ENCODE measurements at places on chromosomes 4 and X.
A peak's percentile ranks its signal among the peaks of the same experiment; 100 is the strongest.

DNA sequence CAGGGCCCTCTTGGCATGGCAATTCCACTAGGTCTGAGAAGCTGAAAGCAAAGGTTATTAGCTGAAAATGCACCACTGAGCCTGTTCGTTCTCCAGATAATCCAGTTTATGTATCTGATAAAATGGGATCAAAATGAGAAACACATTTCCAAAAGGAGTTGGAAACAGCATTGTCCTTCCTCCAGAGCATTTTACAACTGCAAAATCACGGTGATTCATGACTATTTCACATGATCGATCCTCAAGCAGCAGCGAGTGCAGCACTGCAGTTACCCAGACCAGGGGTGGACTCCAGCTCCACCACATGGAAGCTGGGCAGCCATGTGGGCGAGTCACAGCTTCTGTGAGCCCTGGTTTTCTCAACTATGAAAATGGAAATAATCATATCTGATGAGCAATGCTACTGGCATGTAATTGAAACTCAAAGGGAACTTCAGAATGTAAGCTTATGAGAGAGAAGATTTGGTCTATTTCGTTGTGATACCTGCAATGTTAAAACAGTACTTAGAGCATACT is 78.7 kb upstream of the MSX1 start:
- peak; percentile 48 for DNase-seq

DNA sequence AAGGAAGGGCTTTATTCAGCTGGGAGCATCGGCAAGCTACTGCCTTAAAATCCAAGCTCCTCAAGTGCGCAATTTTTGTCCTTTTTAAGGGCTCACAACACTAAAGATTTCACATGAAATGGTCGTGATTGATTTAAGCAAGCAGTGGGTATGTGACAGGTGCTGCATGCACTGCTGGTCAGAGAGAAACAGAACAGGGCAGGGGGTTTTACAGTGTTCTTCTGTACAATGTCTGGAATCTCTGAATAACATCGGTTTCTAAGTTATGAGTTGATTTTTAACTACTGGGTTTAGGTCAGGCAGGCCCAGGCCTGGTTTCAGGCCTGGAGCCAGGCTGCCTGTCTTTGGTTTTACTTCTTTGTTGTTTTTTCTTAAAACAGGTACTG is 6.0 kb downstream of the UGT2B17 start:
- no peak for DNase-seq

- no peak for DNase-seq
Measured at GRCh38 chr4:3611778-3612177, 79.6 kb upstream of the LRPAP1 start.

GRCh38 chr4:8110071-8110986 is 48.3 kb downstream of the ABLIM2 start:
- DNase-seq = peak; percentile 33

DNA sequence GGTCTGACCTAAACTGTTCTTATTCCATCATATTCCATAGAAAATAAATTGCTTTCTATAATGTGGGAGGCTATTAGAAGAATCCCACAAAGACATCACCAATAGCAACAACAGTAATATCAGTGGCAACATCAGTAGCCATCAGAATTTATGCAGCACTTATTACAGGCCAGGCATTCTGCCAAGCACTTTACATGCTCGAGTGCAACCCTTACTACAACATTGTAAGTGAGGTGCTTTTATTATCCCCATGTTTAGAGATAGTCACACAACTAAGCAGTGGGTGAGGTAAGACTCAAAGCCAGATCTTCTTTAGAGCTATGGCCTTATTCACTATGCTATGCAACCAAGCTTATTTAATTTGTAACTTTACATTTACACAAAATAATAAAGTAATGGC is 317.1 kb upstream of the BMP3 start:
- DNase-seq = no peak

- no peak for DNase-seq
Measured at GRCh38 chr4:61152433-61152832, 47.7 kb upstream of the ADGRL3 start.

DNA sequence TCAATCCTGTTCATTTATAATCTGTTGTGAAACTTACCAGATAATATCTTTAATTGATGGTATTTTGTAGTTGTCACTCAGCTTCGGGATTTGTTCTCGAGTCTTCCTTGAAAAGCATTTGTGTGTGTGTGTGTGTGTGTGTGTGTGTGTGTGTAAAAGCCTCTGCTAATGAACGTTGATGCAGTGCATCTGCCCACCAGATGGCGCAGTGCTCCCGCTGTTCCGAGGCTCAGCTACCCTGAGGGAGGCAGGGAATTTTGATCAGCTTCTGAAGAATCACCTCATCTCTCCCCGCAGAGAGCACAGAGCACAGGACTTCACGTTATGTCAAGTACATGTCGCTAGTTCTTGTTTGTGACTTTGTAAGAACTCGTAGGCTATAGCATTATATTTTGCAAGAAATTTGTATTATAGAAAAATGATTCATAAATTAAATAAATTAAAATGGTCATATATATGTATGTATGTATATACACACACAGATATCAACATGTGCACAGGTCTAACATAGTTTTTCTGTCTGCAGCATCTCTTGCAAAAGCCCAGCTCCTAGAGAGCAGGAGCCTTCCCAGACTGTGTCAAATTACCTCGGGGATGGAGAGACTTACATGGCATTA is 316.7 kb upstream of the IGFBP7 start:
- DNase-seq = peak; percentile 81

DNA sequence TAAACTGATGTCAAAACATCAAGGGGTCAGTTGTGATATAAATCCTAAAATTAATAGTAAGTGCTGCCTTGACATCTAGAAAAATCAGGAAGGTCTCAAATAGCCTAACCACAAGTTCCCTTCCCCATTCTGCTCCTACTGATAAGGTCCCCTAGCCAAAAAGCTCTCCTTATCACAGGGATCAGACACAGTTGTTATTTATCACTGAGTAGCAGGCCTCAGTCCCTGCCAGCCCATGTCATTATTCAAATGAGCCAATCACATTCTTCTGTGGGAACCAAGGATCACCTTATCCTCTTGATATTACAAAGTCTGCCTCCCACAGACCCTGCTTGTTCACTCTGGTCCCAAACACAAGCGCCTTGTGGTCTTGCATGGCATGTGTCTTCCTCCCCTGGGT is 23.3 kb upstream of the TMEM255A start:
- no peak for DNase-seq

- peak; percentile 15 for DNase-seq
Measured at GRCh38 chr4:57378766-57379165, 268.6 kb upstream of the IGFBP7 start.

DNA sequence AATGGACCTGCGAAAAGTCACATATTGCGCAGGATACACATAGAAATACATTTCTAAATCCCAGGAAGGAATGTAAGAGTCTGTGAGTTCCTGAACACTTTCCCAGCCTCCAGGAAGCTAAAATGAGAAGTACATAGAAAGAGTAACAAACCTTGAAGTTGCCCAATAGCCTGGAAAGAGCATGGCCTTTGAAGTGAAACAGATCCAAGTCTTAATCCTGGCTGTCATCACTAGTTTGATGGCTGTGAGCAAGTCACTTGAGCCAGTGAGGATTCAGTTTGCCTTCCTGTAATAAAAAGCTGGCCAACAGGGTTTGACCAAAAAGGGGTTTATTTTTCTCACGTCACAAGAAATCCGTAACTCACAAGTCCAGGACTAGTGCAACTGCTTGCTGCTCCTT is 69.8 kb downstream of the ARHGEF38 start:
- DNase-seq = peak; percentile 71

GRCh38 chr4:33930497-33930896 is 2313.8 kb downstream of the ARAP2 start:
- peak; percentile 25 for DNase-seq

- peak; percentile 54 for DNase-seq
Measured at GRCh38 chrX:152904151-152905080, 6.5 kb downstream of the ZNF185 start.

DNA sequence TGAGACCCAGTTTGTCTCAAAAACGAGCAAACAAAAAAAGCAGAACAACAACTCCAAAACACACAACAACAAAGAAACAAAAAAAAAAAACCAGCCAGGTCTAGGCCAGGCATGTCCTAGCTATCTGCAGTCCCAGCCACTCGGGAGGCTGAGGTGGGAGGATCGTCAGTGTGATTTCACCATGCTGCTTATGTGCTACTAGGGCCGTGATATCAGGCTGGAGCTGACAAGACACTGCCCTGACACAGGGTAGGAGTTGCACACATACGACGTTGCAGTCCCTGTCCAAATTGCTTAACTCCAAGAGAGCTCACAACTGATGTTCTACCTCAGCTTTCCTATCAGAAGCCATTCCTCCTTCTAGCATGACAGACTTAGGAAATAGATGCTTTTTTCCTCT is 204.9 kb downstream of the AASDH start:
- DNase-seq = peak; percentile 43

DNA sequence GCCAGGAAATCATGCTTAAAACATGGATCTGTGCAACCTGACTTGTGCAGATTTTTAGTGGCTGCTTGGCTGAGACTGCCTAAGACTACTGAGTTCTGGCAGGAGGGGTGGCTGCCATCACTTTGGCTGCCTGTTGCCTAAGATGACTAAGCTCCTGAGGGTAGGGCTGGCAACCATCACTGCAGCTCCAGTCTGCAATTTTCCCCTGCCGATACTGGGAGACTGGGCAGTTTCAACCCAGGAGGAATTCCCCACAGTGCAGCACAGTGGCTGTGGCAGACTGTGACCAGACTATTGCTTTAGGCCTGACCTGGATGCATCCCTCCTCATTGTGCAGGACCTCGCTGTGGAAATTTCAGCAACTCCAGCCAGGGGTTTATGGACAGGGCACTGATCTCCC is 544.9 kb downstream of the ANKRD50 start:
- DNase-seq = peak; percentile 21

DNA sequence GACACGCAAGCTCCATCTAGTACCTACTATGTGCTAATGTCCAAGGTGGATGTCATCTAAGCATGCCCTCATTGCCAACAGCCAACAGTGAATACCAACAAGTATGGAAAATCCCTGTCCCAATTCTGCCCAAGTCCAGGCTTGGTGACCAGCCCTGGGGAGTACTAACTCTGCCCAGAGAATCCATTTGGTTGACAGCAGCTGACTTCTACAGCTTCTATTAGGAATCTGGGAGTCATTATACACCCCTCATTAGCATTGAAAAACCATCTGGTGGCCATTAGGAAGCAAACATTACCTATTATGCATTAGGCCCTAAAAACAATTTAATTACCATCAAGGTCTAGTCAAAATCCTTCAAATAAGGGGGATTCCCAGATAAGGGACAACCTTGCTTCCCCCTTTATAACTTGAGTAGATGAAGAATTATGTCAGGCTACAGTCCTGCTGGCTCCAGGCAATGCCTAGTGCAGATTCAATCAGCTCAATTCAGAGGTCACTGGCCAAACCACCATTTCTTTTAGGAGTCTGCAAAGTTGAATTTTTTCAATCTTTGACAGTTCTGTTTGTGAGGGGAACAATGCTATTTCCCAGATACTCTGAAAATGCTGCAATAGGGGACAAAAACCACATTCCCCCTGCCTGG is 228.0 kb upstream of the LDB2 start:
- DNase-seq = no peak

GRCh38 chr4:47776353-47776752 is 61.5 kb downstream of the CORIN start:
- DNase-seq = no peak

- no peak for DNase-seq
Measured at GRCh38 chr4:6777636-6778281, 4.8 kb upstream of the KIAA0232 start.

DNA sequence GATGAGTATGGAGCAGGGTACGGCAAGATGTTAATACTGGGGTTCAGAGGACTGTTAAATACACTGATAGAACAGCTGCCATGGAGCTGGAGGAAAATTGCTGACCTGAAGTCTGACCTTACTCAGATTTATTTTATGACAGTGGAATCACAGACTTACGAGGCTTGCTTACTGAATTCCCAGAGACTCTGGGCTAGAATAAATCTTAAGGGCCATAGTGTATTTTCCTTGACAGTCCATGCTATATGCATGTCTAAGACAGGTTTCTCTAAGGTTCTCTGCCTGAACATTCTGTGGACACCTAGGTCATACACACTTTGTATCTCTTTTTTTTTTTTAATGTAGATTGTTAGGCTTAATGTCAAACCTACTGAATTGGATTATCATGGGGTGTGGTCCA is 633.2 kb upstream of the ACTRT1 start:
- DNase-seq = no peak

- no peak for DNase-seq
Measured at GRCh38 chrX:11753668-11754067, 4.4 kb upstream of the MSL3 start.

GRCh38 chr4:140980426-140981200 is 152.7 kb downstream of the RNF150 start:
- DNase-seq = no peak

- DNase-seq = no peak
Measured at GRCh38 chrX:71067089-71067488, 1.0 kb downstream of the SNX12 start.

- no peak for DNase-seq
Measured at GRCh38 chr4:8847331-8847730, 24.3 kb downstream of the HMX1 start.

DNA sequence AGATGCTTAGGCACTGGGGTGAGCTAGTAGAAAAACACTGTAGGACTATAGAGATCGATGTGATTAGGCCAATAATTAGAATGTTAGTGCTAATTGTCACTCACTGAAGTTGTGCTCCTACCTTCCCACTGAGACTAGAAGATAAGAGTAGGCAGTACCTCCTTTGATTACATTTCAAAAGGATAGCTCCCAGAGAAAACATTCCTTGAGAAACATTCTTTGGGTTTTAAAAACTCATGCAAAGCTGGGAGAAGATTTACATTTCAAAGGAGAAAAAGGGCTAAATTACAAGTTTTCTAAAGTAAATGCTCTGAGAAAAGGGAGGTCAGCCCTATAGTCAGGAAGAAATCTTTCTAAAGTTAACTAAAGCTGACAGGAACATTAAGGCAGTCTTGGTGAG is 860.3 kb upstream of the NDST4 start:
- DNase-seq = no peak

- DNase-seq = peak; percentile 65
Measured at GRCh38 chr4:138650929-138651448, 364.6 kb upstream of the NOCT start.
